ENCODE measurements at places on chromosomes 6 and 20.

GRCh38 chr6:168441434-168442391 is 729 bp downstream of the SMOC2 start:
- no peak for DNase-seq

GRCh38 chr6:86331265-86331840 is 606.0 kb upstream of the HTR1E start:
- no peak for DNase-seq

GRCh38 chr6:6661684-6662083 is 73.2 kb downstream of the LY86 start:
- DNase-seq: no peak

GRCh38 chr20:36850759-36851158 is 25.2 kb upstream of the TLDC2 start:
- no peak for DNase-seq

GRCh38 chr20:61874421-61875068 is 191.1 kb downstream of the TAF4 start:
- no peak for DNase-seq

GRCh38 chr6:62391358-62391757 is 105.3 kb upstream of the KHDRBS2 start:
- DNase-seq: no peak

GRCh38 chr6:27296106-27296783 is 15.8 kb downstream of the POM121L2 start:
- peak; percentile 37 for DNase-seq

GRCh38 chr20:10826111-10826510 is 152.3 kb upstream of the JAG1 start:
- DNase-seq: no peak

DNA sequence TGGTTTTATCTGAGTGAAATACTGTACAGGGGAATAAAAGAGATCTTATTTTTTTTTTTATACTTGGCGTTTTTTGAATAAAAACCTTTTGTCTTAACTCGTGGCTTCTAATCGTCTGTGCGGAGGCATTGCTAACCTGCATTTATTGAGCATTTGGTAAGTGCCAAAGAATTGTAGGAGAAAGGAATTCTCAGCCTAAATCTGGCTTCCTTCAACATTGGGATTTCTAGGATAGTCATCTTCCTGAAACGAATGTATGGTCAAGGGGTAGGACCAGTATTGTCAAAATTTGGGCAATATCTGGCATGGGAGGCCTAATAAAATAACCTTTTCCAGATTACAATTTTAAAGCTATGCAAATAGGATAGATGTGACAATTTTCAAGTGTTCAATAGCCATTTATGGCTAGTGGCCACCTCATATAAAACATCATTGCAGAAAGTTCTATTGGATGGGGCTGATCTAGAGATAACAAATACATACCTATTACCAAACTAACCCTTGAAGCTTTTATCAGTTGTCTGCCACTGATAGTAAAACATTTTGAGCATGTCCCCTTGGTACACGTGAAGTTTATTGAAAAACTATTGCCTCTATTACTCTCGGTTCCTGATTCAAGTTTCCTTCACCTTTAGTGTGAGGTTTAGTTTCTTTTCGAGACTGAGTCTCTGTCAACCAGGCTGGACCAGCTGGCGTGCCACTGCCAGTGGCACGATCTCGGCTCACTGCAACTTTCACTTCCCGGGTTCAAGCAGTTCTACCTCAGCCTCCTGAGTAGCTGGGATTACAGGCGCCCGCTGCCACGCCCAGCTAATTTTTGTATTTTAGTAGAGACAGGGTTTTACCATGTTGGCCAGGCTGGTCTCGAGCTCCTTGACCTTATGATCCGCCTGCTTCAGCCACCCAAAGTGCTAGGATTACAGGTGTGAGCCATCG is 5.6 kb downstream of the PIM1 start:
- DNase-seq: no peak

Measured in amniotic stem cell (primary cell).